M059J (cell line): ENCODE measurements at places on chromosomes 2 and 18.
A peak's percentile ranks its signal among the peaks of the same experiment; 100 is the strongest.

GRCh38 chr2:151906633-151906998, 78.4 kb upstream of the ARL5A start:
- no peak for DNase-seq

GRCh38 chr18:55318951-55319441, 269.0 kb downstream of the TCF4 start:
- DNase-seq: peak; percentile 54

DNA sequence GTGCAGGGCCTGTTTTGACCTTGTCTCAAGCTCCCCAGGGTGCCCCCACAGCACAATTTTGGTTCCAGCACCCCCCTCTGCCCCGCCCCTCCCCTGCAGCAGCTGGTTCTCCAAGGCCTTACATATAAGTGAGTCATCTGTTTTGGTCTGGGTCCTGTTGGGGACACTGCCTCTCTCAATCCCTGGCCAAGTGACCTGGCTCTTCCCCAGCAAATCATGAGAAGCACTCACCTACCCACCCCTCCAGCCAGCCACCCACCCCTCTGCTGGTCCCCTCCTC, 90.5 kb downstream of the INHBB start:
- DNase-seq: peak; percentile 16

GRCh38 chr2:238499731-238500580, 73.2 kb downstream of the ASB1 start:
- DNase-seq: no peak

DNA sequence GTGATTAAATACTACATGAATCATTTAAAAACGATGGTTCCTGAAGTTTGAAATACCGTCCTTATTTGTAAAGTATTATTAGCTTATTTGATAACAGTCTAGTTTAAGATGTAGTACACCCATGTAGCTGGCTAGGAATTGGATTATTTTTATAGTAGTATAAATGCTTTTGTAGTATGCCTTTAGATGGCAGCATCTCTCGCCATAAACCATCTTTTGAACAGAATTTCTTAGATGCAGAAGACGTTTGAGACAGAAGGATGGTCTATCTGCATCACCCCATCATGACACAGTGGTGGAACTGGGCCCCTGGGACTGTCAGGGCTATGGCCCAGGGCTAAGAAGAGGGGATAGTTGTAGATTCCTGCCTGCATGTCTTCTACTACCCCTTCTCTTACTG, 152.7 kb downstream of the WDSUB1 start:
- peak; percentile 20 for DNase-seq

DNA sequence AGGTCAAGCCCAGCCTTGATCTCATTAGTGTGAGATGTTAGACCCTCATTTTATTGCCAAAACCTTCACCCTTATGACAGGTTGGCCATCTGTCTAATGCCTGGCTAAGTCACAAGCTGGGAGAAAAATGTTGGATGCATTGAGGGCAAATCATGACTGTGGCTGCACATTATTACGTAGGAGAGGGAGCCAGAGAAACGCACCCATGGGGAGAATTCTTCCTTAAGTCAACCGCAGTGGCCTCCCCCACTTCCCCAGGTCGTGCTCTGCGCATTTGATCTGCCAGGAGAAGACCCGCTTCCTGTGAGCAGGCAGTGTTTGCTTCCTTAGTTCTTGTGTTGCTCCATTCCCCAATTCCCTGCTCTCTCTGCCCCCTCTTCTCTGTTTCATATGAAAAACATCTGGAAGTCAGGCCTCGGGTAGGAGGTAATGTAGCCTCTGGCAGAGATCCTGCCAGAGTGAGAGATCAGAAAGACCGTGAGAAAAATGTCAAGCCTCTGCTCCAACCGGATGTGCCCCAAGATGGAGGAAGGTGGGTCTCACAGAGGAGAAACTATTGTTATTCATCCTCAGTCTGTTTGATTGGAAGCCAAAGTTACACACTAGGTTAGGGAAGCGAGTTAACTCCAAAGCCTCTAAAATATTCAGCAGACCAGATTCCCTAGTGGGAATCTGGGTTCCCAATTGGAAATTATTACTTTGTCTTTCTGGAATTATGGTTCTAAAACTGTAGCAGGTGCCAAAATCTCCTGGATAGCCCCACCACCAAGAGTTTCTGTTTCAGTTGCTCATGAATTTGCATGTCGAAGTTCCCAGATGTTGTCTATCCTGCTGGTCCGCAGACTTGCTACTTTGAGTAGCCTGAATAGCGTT, 144.3 kb upstream of the PELI1 start:
- DNase-seq: peak; percentile 7

- DNase-seq: peak; percentile 69
Observed at GRCh38 chr2:207926133-207926988, 99.0 kb downstream of the PLEKHM3 start.

- peak; percentile 53 for DNase-seq
Observed at GRCh38 chr2:33494155-33494779, 17.8 kb downstream of the RASGRP3 start.
